ENCODE measurements at places on chromosomes 5 and 9.

- no peak for DNase-seq
Measured at GRCh38 chr5:89232139-89232603, 349.2 kb upstream of the MEF2C start.

DNA sequence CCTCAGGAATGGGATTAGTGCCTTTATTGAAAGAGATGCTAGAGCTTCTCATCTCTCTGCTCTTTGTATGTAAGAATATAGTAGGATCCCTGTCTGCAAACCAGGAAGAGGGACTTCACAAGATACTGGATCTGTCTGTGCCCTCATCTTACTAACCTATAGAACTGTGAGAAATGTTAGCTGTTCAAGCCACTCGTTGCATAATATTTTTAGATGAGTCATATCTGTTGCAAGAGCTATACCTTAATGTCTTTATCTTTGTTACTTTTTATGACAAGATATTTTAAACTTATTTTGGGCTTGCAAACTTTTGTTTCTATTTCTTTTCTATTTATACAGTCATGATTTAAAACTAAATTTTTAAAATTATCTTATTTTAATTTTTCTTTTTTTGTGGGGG lies 1296.8 kb upstream of the CDH6 start:
- DNase-seq: no peak

DNA sequence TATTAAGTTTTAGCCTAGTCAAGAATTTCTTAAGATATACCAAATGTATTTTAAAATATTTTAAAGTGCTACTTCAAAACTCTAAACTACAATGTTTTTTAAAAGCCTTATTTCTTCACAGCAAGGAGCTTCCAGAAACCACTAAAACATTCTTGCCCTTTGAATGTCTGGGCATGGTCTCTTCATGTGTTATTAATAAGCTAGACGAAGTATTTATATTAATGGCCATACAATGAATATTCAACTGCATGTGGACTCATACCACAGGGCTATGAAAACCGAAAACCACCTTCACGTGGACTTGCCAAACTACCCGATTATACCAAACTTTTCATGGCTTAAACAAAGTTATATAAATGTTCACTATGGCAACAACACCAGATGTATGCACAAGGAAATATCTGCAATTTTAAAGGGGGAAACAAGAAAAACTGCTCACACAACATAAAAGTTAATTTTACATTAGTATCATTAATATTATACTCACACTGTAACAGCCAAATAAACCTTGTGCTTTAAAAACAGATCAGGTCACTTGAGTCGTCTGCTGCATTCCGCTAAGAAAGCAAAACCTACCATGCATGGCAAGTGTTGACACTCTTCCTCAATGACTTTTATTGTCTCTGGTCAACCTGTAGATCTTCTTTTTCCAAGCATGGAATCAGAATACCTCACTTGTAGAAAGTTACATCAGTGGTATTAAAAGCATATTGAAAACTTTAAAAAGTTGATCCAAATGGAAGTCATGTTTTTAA lies 246.3 kb downstream of the BNC2 start:
- no peak for DNase-seq

DNA sequence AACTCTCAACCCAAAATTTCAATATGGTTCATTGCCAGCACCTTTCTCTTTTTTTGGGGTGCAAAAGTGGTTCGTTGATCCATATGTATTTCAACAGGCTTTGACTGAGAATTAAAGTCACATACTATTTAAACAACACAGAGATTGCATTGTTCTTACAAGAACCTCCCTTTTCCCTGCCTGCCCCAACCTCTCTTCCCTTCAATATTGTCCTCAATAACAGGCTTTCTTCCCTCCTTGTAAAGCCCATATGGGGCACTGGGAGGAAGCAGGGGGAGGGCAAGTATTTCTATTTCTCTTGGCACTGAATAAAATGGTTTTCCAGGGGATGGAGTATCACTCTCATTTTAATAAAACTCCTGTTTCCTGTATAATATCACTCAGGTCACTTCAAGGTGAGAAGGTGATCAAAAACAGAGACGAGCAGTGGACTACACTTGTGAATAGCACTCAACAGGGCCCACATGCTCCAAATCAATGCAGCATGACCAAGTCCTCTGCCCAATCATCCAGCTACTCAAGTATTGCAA lies 65.1 kb downstream of the EFNA5 start:
- DNase-seq: no peak

DNA sequence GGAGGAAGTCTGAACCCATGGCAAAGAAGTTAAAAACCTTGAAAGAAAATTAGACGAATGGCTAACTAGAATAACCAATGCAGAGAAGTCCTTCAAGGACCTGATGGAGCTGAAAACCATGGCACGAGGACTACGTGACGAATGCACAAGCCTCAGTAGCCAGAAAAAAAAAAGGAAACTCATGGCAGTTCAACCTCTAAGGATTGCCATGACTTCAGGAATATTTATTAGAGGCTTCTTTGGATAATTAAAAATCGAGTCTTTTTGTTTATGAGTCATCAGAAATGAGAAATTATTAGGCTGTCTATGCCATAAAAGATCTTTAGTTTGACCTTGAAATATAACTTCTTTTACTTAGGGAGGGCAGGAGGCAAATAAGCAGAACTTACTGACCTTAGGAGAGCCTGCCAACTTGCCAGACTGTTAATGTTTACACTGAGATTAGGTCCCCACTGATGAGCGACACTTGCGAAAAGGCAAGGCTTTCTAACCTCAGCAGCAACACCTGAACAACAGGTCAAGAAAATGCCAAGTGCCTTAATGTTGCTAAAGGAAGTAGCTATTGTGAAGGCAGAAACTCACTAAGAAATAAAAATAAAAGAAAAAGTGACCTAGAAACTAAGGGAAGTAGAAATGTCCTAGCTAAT lies 55.2 kb upstream of the TUSC1 start:
- no peak for DNase-seq

DNA sequence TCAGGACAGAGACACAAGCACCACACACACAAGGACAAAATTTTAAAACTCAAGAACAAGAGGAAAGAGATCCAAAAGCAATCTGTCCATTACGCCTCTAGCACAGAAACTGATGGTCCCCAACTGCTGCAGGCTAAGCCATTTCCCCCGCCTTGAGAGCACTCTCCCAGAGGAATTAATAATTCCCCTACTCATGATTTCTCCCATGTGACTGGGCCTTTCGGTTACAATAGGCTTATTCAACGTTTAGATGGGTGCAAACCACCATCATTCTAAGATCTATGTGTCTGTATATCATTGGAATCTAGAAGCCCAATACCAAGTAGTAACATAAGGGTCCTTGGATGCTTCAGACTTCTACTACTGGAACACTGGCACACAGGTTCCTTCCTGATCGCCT lies 18.8 kb downstream of the BRD8 start:
- DNase-seq: no peak

GRCh38 chr9:81073821-81074220 lies 615.5 kb downstream of the TLE1 start:
- DNase-seq: no peak

DNA sequence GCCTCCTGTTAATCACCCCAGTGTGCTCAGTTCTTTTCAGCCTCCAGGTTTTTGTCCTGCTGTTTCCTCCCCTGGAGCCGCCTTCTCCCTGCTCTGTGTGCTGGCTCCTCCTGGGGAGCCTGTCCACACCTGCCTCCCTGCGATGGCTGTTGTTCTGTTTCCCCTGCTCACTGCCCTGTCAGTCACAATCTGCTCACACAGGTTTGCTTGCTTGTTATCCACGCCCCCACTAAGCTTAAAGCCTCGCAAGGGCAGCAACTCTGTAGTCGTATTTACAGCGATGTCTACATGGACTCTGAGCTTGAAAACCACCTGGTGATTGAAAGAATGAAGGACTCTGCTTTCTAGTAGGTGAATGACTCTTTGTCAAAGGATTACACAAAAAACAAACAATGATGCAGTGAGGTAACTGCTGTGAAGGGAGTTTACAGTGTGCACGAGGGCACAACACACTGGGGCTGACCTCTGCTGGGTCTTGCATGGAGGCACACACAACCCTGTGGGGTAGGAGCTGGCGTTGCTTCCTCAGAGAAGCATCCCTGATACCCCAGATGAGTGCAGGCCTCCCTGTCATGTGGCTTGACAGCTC lies 39.6 kb upstream of the TEX48 start:
- no peak for DNase-seq

- DNase-seq: no peak
Measured at GRCh38 chr5:67195406-67196275, 958 bp downstream of the CD180 start.

DNA sequence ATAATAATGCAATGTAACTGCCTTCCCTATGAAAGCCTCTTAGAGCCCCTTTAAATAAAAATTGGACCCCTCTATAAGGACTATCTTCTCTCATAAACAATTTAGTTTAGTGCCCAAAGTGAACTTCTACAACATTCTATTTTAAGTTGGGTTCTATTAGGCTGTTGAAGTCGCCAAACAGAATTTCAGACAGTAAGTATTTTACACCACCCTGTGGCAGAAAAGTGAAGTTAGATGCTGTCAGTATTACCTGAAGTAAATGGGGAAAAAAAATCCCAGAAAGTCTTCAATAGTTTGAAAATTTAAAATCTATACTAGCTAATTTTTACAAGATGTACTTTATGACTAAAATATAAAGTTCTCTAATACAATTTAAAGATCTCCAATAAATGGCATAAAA lies 29.5 kb downstream of the CAAP1 start:
- DNase-seq: no peak

- DNase-seq: no peak
Measured at GRCh38 chr5:15004506-15004905, 132.9 kb upstream of the ANKH start.

- no peak for DNase-seq
Measured at GRCh38 chr9:96056226-96056625, 180.7 kb downstream of the ERCC6L2 start.

GRCh38 chr5:122182491-122182921 lies 53.2 kb downstream of the ZNF474 start:
- no peak for DNase-seq

- no peak for DNase-seq
Measured at GRCh38 chr5:73451224-73452130, 2.9 kb upstream of the FOXD1 start.

GRCh38 chr5:173660481-173661280 lies 44.2 kb upstream of the BOD1 start:
- no peak for DNase-seq
